Activated B cell treated with CpG ODN at 0.5 μM for 24 hours (primary cell): ENCODE measurements at places on chromosomes 4 and X. TPM values are rescaled to one million over a fixed set of nuclear protein-coding genes. Genes with fewer than 3 reads are reported as not detected.

Gene ESX1
- total RNA-seq, result not detected in 2 replicates

Gene PDHA1
- total RNA-seq, result 122 and 124 TPM in 2 replicates

Gene FDCSP
- total RNA-seq, result not detected in 2 replicates

DNA sequence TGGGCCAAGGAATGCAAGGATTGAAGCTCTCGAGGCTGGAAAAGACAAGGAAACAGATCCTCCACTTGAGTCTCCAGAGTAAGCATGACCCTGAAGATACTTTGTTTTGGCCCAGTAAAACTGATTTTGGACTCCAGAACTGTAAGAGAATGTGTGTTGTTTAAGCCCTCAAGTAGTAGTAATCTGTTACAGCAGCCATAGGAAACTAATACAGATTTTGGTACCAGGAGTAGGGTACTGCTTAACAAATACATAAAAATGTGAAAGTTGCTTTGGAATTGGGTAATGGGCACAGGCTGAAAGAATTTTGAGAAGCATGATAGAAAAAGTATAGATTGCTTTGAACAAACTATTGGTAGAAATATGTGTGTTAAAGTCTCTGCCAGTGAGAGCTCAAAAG is 17.4 kb upstream of the FRAS1 start:
- no peak for DNase-seq

- DNase-seq, result no peak
These were observed 9.5 kb upstream of the ANKRD50 start for GRCh38 chr4:124722071-124722470.

DNA sequence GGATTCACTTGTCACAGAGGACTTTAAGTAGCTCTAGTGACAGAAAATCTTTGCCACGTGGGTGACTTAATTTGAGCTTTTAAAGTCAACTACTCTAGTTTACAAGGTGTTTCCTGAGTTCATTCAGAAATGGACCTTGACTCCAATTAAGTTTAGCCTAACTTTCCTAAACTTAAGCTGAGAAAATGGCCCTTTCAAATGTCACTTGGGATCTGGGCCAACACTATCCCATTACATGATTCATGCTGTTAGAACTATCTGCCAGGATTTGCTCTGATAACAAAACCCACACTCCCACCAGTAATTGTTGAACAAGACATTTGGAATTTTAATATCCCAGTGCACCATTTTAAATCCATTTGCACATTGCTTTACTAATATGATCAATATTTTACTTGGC is 40.8 kb downstream of the C4orf46 start:
- no peak for DNase-seq
